ENCODE measurements at places on chromosomes 3 and 15.

GRCh38 chr3:104908761-104909160, 457.9 kb upstream of the ALCAM start:
- DNase-seq: no peak

GRCh38 chr3:59245300-59245858, 195.6 kb upstream of the CFAP20DC start:
- DNase-seq: no peak

GRCh38 chr15:47620960-47621681, 96.2 kb upstream of the SEMA6D start:
- no peak for DNase-seq

- no peak for DNase-seq
These were observed 200.3 kb downstream of the ADAMTS17 start for GRCh38 chr15:100141311-100142001.
